ENCODE measurements at places on chromosomes 16 and 17.

GRCh38 chr16:3874242-3874641 lies 6.3 kb downstream of the CREBBP start:
- peak; percentile 14 for DNase-seq

DNA sequence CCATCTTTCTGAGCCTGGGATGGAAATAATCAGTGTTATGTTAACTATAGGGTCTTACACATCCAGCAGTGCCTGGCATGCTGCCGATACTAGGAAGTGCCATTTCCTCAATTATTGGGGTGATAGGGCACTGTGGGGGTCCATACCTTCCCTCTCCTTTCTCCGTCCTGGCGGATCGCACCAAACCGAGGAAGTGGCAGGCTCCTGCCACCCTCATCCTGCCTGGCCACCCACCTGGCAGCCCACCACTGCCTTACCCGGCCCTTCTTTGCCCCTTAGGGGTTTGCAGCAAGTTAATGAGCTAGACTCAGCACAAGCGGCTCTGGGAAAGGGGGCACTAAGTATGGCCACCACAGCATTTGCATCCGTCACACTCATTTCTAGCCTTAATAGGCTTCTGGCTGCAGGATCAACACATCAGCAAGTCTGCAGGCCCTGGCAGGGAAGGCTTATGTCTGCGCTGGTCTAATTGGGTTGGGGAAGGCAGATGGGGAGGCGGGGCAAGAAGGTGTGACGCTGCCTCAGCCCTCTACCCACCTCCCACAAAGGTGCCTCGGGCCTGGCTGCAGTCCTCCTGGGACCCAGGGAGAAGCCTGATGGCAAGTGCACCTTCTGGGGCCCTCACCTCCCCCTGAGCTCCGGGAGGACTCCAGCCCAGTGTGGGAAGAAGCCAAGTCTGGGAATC lies 28.6 kb downstream of the DCAKD start:
- DNase-seq, result peak; percentile 61

DNA sequence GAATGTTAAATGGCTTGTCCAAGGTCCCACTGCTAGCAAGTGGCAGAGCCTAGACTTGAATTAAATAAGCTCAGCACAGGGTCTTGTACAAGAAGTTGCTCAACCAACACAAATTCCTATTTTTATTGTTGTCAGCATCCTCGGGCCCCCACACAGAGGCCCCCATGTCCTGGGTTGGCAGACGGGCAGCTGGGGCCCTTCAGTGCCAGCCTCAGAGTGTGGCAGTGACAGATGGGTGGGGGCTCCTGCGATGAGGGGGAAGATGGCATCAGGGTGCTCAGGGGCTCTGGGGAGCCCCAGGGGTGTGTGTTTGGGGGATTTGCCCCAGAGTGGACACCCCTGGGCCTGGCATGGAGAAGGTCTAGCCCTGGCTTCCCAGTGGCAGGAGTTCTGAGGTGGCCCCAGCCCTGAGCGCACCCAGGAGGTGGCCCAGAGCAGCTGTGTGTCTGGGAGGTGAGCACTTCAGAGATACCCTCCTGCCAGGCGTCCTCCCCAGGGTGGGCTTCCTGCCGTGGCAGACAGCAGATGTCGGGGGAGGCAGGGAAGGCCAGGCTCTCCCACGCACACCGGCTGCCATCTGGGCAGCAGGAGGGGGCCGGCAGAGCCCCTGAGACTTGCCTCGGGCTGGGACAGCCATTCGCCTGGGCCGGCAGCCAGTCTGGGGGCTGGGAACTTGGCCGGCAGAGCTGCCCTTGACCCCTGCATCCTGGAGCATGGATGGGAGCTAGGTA lies 150.8 kb downstream of the C16orf78 start:
- peak; percentile 91 for DNase-seq

DNA sequence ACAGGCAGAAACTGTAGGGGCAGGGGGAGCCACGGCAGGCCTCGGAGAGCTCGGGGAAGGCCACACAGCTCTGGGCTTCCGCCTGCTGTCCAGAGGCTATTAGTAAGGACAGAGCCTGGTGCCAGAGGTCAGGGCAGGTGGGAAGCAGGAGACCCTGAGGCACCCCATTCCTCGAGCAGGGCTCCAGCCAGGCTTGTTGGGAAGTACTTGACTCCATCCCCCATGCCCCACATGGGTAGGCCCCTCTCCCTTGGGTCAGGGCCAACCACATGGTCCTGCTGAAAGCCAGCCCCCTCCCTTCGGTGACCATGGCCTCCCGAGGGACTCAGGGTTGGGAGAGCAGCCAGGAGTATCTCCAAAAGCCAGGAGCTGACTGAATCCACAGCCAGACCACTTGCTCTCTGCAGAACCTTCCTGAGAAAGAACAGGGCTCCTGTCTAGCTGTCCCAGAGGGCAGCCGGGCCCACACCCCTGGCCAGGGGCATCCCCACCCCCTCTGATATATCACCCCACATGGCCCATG lies 17.4 kb upstream of the MPRIP start:
- DNase-seq, result no peak

DNA sequence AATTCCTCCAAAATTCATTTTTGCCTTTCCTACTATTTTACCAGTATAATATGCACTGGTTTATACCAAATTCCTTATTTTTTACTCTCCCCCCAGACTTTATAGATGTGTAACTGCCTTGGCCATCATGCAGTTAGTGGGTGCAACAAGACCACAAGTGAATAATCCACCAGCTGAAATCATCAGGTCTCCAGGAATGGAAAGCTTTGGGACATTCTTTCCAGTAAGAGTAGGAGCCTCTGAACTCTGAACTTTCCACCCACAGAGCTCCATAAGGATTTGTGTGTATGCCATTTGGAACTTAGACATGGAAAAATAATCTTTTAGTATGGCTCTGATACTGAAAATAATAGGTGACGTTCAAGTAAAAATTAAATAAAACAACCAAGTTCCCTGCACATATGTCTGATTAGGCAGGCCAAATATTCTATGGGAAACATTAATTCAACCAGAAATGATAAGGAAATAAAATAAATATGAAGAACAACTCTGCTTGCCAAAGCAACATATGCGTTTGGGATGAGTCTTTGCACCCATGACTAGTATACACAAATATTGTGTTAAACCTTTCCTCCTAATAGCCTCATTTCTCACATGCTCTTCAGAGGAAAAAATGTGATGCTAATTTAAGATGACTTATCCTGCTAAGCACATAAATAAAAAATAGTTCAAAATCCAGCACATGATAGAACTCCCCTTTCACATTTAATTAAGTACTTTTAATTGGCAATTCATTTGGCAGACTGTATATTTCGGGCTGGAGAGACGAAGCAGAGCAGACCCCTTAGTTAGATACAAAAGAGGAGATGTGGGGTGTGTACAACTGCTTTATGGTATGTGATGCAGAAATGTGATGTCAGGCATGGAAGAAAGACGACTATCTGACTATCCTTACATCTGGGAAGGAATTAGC lies 11.6 kb upstream of the LYRM9 start:
- DNase-seq, result no peak

DNA sequence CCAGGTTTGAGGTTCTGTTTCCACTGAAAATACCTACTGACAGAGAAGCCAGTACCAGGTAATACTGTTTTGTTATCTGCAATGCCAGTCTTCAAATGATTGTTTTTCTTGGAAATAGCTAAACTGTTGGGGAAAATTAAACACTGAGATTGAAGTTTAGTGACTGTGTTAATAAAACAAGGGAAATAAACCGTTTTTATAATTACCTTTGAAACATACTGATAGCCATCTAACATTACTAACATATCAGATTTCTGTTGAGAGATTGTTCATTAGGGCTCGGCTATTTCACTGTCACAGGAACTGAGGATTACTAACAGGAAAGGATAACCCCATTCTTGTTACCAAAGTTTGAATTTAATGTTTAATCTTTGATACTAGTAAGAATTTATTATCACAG lies 42.1 kb downstream of the CYB5B start:
- DNase-seq, result no peak

DNA sequence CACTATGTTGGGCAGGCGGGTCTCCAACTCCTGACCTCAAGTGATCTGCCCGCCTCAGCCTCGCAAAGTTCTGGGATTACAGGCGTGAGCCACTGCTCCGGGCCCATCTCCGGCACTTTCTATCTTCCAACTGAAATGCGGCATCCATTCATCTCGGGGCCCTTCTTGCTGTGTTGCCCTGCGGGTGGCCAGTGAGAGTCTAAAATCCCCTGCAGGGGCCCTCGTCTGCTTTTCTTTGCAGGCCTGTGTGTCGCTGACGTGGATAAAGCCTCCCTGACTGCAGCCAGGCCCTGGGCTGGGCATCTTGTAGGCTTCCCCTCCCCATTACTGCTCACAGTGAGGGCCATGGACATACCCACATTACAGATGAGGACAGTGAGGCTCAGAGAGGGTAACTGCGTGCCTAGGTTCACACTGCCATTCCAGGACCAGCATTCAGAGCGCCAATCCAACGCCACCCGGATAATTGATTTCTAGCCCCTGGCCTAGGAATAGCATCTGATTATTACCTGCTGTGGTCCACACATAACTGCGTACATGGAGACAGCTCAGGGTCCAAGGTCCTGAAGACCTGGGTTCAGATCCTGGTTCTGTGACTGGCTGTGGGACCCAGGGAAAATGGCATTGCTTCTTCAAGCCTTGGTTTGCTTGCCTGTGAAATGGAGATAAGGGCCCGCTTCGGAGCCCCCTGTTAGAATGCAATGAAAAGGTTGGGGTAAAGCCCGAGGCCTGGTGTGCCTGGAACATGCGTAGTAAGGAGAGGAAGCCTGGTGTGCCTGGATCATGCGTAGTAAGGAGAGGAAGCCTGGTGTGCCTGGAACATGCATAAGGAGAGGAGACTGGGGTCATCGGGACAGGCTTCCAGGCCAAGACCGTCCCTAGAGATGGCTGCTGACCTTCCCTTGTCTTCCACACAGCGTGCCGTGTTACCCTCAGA lies 25.0 kb downstream of the CRISPLD2 start:
- DNase-seq, result no peak

DNA sequence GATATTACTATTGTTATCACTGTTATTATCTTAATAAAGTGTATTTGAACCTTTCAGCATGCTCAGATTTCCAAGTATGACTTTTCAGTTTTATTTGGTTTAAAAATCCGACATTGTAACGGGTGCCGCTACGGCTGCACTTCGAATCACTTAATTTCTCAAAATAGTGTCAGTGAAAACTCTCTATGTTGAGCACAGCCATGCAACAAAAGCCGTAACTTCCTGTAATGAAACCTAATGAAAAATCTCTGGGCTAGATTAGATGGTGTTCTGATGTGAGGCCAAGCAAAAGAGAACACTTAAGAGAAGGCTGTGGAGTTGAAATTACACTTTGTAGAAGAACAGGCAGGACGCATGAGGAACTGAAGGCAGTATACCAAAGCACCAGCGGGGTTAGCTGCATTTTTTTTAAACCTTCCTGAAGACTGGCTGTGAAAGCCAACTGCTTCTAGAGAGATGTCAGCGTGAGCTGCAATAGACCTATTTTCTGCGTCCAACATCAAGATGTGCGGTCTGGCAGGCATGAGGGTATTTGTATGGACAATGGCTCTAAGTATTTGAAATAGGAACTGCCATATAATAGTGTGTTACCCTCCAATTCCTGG lies 1545.0 kb upstream of the GOT2 start:
- no peak for DNase-seq

DNA sequence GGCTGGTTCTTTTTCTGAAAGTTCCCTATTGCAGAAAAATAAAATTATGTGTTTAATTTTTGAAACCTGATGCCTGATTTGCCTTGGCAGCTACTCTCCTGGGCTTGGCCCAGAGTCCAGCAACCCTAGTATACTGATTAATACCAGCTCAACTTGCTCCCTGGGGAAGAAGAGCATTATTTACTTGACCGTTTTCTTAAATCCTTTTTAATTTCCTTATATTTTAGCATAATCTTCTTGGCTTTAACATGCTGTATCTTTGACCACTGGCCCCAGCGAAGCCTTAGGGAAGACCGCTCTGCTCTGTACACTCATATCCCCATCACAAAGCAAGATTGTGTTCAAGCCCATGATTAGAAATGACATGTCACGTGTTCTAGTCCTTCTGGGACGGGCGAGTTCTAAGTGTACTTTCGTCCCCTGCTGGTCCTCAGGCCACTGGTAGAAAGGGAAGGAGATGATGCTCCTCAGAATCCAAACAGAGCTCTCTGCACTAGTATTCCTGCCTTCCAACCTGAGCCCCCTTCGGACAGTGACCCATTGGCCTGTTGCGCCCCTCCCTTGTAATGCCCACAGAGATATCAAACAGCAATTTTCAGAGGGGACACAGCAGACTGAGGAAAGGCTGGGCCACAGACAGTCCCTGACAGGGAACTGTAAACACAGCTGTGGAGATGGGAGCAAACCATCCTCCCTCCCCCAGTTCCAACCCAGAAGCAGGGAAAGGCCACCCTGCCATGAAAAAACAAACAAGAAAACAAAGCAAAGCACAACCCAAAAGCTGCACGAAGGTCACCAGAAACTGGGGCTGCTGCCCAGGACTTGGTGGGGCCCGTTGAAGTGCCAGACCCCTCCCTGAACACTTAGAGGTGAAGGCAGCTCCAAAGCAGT lies 4.3 kb upstream of the EZH1 start:
- no peak for DNase-seq

- DNase-seq, result no peak
These were observed 43.9 kb upstream of the ABR start for GRCh38 chr17:1223662-1224061.

DNA sequence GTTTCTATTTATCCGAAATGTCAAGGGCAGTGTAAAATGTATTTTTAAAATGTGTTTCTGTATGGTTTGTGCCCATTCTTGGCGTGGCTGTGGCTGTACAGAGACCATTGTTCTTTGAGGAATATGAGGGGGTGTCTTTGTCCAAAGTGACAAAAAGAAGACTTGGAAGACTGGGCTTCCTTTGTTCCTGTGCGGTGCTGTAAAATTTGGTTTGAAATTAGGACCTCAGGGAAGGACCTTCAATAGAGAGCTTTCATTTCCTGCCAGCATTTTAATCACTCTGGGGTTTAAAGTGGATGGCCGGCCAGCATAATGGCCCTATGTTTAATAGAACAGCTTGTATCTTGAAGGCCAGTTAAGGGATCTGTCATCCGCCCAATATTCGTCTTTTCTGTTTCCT lies 190.1 kb upstream of the TBX2 start:
- DNase-seq, result no peak

GRCh38 chr17:491086-492021 lies 138.7 kb upstream of the RPH3AL start:
- DNase-seq, result no peak

DNA sequence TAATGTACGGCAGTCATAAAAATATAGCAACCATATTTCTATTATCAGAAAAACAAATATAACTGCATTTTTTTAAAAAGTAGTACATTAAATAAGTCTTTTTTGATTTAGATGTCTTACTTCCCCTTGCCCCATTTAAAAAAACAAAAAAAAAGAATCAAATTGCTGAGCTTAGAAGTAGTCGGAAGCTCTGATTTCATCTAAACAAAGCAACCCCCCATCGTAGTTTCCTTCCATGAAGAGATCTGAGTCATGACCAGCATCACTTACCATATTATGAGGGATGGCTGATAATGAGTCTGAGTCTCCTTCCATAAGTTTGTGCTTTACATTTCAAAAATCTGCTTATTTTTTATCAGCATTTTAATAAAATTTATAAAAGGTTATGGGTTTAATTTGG lies 86.2 kb downstream of the ITFG1 start:
- DNase-seq, result no peak
